CD4-positive, alpha-beta T cell treated with Interleukin-4 for 4 hours (primary cell): ENCODE measurements at places on chromosomes 11 and 22.
A peak's percentile ranks its signal among the peaks of the same experiment; 100 is the strongest.

- no peak for DNase-seq
These were observed 8.6 kb downstream of the LRRC75B start for GRCh38 chr22:24584166-24584790.

GRCh38 chr22:32949391-32950173 lies 108.6 kb downstream of the SYN3 start:
- no peak for DNase-seq

DNA sequence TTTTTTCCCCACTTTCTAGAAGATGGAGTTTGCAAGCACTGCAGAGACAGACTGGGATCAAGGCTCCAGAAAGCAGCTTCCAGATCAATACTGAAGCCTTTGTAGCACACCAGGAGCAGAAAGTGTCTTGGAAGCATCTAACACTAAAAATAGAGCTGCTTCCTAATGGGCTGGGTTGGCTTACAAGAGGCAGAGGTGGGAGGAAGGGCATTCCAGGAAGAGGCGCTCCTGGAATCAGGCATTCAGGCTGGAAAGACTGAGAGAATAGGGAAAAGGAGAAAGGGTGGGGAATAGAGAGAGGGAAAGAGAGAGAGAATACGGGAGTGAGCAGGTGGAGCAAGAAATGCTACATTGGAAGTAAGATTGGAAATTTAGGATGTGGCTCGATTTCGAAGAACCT lies 395.9 kb downstream of the OPCML start:
- DNase-seq: no peak

DNA sequence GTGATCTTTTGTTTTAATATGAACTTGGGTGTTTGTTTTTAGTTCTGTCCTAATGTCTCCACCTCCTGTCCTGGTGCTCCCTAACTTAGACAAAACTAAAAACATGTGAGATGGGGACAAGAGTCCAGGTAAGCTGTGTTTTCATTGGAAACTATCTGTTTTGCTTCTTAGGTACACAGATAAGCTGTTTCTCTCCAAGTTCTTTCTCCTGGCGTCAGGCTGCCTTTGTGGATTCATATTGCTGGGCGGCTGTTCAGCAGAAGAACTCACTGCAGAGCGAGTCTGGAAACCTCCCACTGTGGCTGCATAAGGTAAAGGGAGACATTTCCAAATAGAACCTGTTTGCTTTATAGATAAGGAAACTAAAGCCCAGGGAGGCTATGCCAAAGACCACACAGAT lies 24.7 kb downstream of the PANX1 start:
- no peak for DNase-seq

DNA sequence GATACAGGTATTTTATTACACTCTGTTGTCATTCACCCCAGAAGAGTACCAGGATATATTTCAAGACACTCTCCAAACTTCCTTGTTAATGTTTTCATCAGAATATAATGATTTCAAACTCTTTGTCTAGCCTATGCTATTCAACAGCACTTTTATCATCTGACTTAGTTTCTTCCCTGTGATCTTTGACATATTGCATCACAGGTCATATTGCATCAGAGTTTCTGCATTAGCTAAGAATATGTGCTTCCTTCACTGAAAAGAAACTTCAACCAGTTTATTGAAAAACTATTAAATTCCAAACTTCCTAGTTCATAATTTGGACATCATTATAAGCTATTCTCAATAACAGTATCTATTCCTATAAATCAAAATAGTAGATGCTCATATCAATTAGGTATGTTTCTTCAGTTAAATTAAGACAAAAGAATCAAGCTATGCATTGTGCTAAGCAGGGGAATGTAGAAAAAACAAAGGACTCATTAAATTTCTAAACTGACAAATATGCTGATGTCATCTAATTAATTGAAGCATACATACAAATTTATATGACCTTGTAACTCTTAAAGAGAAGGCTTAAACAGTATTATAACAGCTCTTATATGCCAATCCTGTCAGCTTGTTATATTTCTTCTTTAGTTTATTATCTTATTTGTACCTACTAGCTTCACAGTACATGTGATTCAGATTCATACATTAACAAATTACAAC lies 361.8 kb upstream of the LUZP2 start:
- no peak for DNase-seq

DNA sequence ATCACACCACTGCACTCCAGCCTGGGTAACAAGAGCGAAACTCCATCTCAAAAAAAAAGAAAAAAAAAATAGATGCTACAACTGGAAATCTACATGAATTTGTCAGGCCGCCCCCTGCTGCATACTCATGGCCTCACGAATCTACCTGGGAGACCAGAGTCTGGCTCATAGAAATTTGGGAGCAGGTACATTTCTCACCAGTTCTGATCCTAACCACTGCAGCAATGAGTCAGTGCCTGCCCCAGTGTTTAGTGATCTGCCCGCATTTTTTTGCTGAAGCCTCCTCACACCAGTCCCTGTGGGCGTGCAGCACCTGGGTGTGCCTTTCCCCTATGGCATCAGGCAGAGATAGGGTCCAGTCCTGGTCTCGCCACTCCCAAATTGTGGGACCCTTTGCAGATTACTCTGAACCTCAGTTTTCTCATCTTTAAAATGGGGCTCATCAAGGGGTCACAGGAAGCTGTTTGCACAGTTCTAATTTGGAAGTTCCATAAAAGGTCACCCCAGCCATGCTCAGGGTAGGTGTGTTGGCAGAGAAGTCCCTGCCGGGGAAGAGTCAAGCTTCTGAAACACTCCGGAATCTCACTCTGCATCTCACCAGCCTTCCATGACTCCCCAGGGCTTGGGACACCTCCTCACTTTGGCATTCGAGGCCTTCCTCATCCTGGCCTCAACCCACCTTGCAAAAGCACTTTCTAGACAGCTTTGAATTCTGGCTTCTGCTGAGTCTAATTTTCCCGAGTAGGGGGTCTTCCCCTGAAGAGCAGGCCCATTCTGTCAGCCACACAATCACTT lies 39.3 kb upstream of the LINC01488 start:
- DNase-seq: no peak

GRCh38 chr22:29842740-29843139 lies 4.7 kb upstream of the ASCC2 start:
- DNase-seq: no peak

DNA sequence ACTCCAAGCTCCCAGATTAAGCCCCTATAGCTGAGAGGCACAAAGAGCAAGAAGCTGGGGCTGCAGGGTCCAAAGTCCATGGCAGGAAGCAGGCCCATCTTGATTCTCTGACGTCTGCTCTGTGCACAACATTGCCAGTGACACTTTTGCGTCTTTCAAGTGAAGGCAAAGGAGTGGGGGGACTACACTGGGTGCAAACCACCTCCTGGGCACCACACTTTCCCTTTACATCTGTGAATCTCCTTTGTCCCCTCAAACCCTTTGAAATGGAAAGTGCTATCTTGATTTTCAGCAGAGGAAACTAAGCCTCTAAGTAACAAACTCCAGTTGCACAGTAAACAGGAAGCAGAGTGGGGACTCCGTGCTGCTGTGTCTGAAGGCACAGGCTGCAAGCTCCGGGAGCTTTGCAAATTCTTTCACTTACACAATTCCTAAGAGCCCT lies 428.0 kb downstream of the LARGE1 start:
- DNase-seq: no peak

- DNase-seq: no peak
These were observed 36.2 kb downstream of the TRMU start for GRCh38 chr22:46371623-46372226.

GRCh38 chr11:64372802-64373597 lies 14.0 kb downstream of the RPS6KA4 start:
- no peak for DNase-seq

DNA sequence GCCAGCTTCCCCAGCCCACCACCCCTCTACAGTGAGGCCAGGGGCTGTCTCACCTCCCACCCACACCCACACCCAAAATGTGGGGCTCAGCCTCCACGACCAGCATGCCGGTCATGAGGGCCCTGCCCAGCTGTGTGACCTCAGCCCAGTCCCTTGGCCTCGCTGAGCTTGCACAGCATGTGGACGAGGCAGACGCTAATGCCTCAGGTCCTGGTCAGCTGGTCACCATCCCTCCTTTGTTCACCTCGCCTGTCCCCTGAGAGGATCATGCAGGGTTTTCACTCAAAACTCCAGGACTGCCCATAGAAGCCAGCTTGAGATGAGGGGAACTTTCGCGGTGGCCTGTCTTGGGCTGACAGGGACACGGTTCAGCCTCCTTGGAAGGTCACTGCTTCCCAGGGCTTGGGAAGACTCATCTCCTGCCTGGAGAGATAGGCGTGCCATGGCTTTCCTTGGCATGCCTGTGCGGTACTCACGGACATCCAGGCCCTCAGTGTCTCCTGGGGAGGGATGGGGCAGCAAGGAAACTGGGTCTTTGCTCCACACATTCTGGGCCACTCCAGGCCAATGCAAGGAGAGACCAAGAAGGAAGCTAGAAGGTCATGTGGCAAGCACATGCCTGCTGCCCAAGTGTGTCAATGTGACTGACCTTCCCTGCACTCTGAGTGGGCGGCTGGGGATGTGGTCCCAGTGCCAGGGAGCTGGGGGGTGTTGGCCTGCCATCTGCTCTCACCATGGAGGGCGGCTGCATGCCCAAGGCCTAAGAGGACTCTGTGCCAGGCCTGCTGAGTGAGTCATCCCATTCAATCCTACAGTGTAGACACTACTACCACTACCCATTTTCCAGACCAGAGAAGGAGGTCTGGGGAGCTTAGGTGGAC lies 3.2 kb upstream of the RTN4R start:
- no peak for DNase-seq

DNA sequence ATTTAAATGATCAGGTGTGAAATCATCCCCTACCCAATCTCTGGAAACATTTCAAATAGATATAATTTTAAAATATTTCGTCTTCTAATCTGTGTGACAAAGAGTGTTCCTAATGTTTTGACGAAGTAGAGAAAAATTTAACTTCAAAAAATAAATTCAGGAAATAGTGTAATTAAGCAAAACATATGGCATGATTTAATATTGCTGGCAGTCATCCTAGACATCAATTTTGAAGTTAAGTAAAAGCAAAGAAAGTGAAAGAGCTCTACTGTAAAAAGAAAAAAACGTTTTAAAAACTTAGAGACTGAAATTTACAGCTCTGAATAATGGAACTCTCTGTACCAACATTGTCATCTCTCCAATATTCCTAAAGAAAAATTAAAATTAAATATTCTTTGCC lies 1062.3 kb downstream of the LRRC4C start:
- DNase-seq: no peak

DNA sequence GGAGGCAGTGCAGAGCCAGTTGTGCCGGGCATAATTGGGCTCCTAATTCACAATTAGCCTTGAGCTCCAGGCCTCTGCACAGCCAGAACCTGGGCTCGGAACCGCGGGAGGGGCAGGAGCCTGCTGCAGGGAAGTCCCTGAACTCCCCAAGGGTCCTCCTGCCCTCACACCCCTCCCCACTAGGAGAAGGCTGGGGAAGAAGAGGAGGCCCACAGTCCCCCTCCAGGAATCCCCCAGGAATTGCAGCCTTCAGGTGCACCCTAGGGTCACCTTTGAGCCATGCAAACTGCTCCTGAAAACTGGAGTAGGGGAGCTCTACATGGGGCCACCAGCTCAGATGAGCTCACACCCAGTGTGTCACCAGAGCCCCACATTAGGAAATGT lies 93.8 kb upstream of the LMO1 start:
- DNase-seq: no peak

DNA sequence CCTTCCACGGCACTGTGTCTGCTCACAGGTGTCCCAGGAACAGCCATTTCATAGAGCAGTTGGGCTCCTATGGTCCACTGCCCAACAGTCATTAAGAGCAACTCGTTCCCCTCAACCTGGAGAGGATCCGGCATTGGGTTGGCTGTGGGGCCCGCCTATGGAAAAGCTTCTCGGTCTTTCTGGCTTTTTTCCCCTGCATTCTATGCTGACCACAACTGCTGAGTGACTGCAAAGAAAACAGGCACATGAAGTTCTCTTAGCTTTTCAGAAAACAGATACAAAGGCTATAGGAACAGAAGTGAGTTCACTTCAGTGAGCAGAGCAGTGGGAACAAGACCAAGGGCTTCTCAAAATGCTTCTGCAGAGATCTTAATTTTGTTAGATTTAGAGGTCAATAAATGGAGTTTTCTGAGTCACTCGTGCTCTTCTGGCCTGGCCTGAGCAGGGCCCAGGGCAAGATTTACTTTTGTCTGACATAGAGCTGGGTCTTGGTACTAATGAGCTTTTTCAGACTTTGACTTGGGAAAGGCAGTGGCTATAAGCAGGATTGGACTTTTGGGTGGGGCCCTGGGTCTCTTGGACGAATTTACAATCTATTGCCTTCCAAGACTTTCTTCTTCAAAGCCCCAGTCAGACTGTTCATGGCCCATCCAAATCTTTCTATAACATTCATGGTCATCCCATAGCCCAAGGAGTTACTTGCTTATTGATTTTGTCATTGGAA lies 13.6 kb upstream of the APOL5 start:
- DNase-seq: no peak

DNA sequence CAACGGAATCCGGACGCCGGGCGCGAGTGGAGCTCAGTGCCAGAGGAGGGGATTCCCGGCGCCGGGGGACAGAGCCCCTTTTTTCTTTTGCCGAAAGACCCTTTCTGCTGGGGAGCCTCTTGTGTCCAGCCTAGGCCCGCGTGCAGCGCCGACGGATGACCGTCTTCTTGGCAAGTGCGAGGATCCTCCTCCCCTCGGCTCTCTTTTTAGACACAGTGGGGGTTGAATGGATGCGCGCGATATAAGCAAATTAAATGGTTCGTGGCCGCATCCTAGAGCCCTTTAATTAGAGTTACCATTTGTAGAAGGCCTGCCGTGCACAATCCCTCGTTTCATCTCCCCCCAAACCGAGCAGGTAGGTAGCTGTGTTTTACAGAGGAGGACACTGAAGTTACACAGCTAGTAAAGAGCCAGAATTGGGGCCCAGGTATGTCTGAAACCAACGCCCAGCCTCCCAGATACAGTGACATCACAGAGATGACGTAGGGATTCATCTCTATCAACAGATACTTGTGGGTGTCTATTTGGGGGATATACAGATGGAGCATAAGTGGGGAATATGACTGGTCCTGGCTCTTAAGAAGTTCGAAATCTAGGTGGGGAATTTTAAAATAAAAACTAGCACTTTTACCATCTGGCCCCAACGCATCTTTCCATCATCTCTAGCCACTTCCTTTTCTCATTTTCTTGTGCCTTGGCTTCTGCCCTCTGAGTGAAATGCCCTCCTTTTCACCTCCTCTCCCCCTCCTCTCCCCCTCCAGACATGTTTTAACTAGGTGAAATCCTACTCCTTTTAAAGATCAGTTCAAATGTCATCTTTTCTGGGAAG lies 875 bp downstream of the TCP11L1 start:
- DNase-seq: peak; percentile 48

DNA sequence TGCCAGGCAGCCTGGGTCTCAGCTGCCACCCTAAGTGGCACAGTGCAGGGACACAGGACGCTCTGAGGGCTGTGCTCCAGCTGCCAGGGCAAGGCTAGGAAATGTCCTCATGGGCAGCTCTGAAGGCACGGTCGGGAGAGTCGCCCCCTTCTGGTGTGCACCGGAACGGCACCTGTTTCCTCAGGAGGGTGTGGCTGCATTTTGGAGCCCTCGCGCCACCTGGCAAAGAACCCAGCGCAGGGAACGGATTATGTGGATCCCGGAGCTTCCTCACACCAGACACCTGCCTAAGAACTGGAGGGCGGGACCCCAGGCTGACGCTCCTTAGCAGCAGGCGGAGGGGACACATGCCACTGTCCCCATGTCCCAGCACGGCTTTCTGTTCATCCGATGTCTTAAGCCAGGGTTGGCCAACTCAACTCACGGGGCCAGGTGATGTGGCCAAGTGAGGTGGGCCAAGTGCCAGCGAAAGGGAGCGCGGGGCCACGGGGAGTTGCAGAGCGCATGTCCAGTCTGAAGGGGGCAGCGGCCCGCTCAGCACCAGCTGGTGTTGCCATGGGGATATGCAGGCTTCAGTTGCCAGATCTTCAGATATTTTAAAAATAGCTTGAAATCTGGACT lies 5.1 kb upstream of the SLC22A8 start:
- no peak for DNase-seq

GRCh38 chr22:32852395-32853251 lies 51.1 kb downstream of the TIMP3 start:
- no peak for DNase-seq
